ENCODE measurements at places on chromosomes 5 and 9.

DNA sequence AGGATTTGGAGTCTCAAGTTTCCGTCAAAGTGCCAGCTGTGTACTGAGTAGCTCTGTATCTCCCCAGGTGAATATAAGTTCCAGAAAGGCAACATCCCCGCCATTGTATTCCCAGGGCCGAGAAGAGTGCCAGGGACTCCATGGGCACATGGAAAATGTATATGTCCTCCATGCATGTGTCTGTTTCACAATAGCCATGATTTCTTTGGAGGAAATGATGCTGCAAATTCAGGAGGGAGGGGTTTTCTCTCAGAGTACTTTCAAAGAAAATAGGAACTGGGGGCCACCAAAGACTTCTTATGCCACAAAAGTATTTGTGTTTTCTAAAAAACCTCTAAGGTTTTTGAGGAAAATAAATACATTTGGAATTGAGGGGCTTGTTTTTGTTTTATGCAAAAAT lies 524.6 kb downstream of the BNC2 start:
- DNase-seq: no peak

DNA sequence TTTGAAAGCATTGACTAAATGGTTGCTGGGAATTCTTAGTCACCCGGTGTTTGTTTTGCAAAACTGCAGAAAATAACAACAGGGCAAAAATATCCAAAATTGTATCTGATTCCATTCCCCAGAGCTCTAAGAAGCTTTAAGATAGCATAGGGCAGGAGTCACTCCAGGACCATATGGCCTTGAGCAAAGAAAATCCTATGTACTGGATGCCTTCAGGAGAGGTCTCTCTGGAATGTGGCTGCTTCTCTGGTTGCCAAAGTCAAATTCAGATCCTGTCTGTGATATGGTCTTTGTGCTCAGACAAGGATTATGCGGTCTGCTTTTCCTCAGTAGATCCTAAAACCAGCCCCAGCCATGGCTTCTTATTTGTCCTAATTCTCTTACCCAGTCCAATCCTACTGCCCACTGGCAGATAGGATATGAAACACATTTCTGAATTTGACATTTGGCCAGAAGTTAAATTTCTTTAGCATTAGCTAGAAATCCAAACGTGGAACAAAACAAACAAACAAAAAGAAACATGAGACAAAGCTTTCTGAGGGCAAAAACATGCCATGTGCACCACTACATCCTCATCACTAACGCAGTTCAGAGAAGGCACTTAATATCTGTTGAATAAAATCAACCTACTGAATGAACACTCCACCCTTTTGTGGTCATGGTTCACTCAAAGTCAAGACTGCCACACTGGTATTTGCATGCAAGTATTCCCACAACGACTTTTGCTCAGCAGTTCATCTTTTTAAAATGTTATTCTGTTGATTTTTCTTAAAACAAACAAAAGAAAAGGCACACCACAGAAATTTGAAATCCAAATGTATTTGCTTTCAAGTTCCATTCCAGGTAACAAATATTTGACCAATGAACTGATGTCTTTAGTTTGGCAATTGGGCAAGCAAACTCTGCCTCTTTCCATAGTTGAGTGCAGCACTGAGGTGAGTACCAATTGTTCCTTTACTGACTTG lies 165.7 kb downstream of the TRPM6 start:
- no peak for DNase-seq

DNA sequence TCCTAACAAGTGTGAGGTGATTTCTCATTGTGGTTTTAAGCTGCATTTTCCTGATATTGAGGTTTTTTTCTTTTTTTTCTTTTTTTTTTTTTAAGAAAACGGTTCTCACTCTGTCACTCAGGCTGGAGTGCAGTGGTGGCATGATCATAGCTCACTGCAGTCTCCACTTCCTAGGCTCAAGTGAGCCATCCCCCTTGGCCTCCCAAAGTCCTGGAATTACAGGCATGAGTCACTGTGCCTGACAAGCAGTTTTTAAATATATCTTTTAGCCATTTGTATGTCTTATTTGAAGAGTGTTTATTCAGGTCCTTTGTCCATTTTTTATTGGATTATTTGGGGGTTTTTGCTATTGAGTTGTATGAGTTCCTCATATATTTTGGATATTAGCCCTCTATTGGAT lies 53.8 kb downstream of the GCNT1 start:
- no peak for DNase-seq

GRCh38 chr5:112594095-112594850 lies 143.4 kb upstream of the APC start:
- no peak for DNase-seq

GRCh38 chr9:112041536-112042243 lies 133.4 kb downstream of the SUSD1 start:
- DNase-seq: no peak

- DNase-seq: no peak
These were observed 2.0 kb downstream of the CCL19 start for GRCh38 chr9:34689116-34689470.

- DNase-seq: no peak
These were observed 111.2 kb downstream of the SH3TC2 start for GRCh38 chr5:148951612-148952011.

DNA sequence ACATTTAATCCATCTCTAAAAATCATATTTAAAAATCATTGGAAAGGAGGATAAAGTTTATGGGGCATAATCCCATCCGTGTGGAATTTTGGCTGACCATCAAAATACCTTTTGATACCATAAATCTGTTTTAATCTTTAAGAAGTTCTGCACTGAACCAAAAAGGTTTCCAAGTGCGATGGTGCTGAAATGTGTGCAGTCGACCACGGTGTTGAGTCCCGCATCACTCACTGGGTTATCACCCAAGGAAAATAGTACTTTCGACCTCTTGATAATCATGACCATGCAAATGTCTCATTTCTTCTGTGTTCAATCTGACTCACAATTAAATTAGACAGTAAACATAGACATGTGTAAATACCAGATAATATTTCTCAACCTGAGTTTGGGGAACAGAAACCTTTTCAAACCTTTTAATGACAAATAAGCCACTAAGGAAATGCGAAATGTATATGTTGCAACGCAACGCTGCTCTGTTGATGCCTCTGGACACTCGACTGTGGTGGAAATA lies 62.0 kb upstream of the CDH6 start:
- DNase-seq: no peak

DNA sequence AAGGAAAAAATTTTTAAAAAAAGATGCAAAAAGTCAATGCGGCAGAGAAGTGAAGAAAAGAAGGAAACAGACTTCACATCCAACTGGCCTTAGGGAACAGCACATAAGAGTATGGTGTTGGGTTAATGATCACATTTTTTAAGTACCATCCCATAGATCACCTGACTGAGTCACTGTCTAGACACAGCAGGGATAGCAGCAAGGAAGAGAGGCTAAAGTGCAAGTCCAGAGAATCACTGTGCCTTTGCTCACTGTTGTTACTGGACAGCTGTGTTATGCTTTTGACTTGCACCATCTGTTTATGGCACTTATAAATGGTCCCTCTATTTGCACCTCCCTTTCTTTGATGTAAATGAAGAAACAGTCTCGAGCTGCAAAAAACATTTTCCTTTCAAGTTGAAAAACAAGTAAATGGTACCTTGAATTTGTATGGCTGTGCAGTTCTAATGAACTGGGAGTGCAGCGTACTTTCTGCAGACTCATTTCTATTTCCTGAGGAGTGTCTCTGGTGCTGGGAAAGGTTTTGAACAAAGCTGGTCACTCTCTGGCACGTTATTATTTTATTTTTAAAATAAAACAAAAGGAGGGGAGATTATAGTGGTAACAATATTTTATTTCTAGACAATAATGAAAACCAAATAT lies 84.2 kb downstream of the TRPM6 start:
- DNase-seq: no peak

DNA sequence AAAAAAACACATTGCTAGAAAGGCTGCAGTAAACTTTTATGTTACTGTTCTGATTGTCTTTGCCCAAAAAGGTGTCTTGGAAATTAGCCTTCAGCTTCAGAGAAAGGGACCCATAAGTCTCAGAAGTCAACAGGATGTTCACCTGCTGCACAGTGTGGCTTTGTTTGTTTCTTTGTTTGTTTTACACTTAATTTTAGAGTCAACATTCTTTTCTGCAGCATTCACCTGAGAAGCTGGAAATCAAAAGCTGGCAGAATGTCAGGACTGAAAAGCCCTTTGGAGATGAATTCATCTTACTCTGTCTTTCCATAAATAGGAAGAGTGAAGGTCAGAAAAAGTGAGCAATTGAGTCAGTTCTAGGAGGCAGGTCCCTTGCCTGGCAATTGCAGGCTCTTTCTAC lies 170.0 kb downstream of the PAPPA start:
- no peak for DNase-seq

- DNase-seq: no peak
These were observed 625 bp downstream of the EXOSC2 start for GRCh38 chr9:130694205-130694604.

DNA sequence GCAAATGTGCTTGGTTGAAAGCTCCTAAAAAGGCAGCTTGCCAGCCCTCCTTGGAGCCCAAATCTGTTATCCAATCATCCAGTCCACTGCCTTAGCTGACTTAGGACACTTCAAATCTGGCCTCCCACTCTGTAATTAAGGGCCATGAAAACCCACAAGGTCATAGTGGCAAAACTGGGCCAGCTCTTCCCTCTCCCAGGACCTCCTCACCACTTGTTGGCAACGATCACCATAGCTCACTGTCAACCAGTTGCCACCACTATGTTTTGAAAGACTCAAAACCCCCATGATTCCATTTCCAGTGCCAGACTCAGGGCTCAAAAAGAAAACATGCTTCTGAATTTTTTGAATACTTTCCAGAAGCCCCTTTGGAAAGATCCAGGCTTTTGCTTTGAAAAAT lies 107.5 kb downstream of the NREP start:
- DNase-seq: no peak

DNA sequence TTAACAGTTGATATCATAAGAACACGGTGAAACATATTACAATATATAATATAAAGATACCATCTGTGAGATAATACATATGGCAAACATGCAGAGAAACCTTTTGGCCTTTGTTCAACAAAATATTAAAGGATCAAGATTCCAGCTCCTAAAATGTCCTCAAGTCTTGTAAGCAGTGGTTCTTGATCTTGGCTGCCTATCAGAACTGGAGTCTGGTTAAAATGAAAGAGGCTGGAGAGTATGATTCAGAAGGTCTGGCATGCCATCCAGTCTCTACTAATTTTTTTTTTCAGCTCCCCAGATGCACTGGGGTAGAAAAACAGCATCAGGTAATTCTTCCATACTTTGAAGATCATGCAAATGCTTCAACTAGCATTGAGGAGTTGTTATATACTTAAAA lies 83.2 kb downstream of the TNC start:
- DNase-seq: no peak

- DNase-seq: no peak
These were observed 86.6 kb downstream of the MED27 start for GRCh38 chr9:131992906-131993657.

- no peak for DNase-seq
These were observed 132.1 kb downstream of the CDH18 start for GRCh38 chr5:19855931-19856330.

- no peak for DNase-seq
These were observed 916 bp downstream of the SHLD3 start for GRCh38 chr5:65625743-65626142.

GRCh38 chr9:131593936-131594665 lies 48.8 kb downstream of the PRRT1B start:
- DNase-seq: no peak

DNA sequence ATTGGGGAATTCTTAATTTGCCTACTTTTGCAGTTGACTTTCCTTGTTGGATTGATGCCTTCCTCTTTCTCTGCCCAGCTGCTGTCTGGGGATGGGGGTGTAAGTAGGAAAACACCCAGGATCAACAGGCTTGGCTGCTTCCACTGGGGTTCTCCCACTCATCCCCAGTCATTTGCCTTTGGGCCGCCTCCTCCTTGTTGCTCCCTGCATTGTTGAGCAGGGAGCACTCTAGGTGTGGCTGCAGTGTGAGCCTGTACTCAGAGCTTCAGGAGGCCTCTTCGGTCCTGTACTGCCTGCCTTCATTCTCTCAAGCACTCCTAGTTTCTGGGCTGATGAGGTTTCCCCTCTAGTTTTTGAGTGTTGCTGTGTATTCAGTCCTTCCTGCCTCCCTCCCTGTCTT lies 12.1 kb downstream of the RHOBTB3 start:
- no peak for DNase-seq

GRCh38 chr9:108395421-108395820 lies 460.4 kb downstream of the ACTL7B start:
- no peak for DNase-seq

DNA sequence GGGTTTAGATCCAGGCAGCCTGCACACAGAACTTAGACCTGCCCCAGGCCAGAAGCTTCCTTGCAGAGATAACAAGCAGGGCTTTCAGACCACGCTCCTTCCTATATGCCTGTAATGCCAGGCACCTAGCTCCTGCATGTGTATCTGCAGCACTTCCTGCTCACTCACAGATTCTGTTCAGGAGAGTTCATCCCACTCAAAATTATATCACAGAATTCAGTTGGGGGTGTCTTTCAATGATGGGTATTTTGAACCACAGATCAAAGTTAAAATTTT lies 105.8 kb downstream of the SGCD start:
- no peak for DNase-seq

DNA sequence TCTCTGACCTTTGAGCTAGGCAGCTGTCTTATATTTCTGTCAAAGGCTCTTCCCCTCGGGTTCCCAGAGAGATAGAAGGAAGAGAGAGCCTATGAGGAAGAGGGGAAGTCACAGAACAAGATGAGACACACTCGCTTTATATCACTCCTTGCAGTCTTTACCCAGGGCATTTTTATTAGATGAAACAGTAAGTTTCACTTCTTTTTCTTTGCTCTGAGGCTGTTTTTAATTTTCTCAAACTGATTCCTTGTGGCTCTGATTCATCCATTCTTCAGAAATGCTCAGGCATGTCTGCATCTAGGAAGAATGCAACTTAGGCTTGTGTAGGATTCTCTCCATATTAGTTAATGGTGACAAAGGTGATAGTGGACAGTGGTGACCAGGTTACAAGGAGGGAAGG lies 132.9 kb upstream of the CHD1 start:
- no peak for DNase-seq

GRCh38 chr9:114223564-114224246 lies 68.4 kb downstream of the COL27A1 start:
- DNase-seq: no peak

- no peak for DNase-seq
These were observed 29.6 kb upstream of the ERAP1 start for GRCh38 chr5:96837303-96837702.

DNA sequence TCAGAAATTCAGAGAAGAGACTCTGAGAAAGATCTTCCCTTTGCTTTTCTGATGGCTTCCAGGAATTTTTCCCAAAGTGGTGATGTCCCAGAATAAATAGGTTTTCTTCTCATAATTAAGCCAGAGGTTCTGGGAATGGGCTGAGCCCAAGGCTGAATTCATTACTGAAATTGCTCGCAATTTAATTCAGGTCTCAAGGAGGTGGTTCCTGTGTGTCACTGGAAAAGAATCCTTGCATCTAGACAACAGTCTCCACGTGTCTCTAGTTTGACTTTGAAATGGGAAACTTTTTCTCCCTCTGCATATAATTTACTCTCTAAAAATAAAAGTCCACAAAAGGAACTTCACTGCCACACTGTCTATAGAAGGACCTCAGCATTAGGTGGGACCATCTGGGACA lies 27.8 kb upstream of the STX17 start:
- no peak for DNase-seq

Data from activated T-helper 1 cell treated with anti-CD3 and anti-CD28 coated beads, Interleukin-2, amount 50 U/mL, for 16 hours (primary cell).